CD4-positive, alpha-beta T cell treated with Interleukin-21 for 1 hour (primary cell): ENCODE measurements at places on chromosomes 3 and 15.

DNA sequence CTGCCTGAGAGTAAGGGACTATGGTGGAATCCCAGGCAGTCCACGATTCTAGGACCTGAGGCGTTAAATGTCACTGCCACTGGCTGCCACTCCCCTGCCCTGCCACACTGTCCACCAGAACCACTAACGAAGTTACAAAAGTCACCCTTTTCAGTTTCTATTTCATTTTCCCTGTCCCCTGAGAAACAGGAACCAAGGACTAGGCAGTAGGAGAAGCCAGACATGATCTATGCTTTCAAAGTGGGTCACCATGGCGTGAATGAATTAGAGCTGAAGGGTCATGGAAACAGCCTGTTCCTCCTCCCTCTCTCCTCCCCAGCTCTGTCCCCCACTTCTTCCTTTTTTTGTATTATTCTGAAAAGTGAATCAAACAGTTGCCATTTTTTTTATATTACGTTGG, 9.1 kb upstream of the ADPRH start:
- peak; percentile 29 for DNase-seq

DNA sequence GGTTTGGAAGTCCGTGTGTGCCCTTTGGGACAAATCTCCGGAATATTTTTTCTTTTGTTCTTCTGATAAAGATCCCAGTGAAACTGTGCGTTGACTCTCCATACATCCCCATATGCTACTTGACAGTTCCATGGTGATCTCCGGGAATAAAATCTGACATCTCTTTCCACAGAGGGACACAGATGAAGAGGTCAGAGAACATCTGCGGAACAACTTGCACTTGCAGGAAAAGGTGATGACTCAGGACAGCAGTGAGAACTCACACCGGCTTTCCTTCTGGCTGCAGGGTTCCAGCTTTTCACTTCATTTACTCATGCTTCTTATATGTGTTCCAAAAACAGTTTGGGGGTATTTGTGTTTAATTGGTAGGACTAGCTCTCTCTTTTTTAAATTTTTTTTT, 157.5 kb upstream of the CHRM5 start:
- no peak for DNase-seq

- no peak for DNase-seq
These were observed 930.6 kb upstream of the SEMA6D start for GRCh38 chr15:46786590-46787285.

DNA sequence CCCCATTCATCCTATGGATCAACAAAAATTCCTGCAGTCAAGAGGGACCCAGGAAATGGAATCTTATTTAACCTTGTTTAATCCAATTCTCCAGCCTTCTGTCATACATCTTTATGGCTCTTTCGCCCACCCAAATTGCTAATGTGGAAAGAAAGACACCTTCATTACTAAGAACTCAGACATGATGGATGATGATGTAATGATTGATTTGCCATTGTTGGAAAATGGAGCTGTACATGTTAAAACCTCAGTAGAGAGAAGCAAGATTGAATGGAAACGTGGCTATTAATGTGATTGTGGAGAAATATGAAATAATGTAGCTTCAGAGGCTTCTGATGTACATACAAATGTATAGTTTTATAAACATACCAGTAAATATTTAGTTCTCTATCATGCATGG, 15.7 kb upstream of the PTPRG start:
- DNase-seq = no peak

- DNase-seq = no peak
These were observed 119.4 kb upstream of the NPHP3 start for GRCh38 chr3:132841621-132842020.

DNA sequence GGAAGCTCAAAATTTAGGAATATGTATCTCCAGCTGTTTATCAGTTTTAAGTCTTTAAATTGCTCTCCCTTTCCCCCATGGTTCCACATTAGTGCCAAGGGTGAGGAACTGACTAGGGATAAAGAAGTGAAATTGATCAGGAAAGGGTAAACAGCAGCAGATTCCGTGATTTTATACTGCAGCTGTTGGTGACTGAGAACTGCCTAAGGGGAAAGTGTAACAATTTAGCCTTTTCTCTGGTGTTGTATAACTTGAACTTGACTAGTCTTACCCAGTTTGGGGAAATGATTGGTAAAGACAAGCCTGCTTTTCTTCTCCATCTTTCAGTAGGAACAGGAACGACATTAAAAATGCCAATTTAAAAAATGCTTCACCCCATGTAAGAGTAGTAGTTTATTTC, 5.0 kb downstream of the SPRED1 start:
- DNase-seq = no peak

DNA sequence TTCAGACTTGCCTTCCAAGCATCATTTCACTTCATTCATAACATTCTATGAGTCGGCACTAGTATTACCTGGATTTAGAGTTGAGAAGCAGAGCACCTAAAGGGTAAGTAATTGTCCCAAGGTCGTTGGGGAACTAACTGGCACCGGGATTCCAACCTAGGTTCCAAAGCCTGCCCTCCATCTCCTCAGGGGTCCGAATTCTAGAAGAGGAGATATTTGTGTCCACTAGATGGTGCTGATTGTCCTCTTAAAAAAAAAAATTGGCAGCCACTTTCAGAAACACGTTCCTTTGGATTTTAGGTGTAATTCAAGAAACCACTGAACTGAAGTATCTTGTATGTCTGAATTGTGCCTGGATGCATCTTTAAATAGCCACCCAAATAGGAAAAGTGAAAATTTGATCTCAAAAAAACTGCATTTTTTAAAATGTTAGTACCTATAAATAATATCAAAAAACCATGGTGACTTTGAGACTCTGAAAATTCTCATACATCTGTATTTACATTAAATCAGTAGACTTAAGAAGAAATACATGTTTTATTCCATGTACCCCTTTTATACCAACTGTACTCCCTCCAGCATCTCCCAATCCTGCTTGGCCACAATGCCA, 3.9 kb upstream of the FSIP1 start:
- DNase-seq = peak; percentile 53

DNA sequence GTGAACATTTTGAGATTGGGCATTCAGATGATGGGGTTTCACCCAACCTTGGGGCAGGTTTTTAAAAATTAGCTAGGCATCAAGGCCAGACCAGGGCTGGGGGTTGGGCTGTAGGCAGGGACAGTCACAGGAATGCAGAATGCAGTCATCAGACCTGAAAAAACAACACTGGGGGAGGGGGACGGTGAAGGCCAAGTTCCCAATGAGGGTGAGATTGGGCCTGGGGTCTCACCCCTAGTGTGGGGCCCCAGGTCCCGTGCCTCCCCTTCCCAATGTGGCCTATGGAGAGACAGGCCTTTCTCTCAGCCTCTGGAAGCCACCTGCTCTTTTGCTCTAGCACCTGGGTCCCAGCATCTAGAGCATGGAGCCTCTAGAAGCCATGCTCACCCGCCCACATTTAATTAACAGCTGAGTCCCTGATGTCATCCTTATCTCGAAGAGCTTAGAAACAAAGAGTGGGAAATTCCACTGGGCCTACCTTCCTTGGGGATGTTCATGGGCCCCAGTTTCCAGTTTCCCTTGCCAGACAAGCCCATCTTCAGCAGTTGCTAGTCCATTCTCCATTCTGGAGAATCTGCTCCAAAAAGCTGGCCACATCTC, 6.1 kb downstream of the RHO start:
- no peak for DNase-seq

GRCh38 chr3:62556121-62556815, 182.9 kb upstream of the FEZF2 start:
- DNase-seq = no peak

- DNase-seq = no peak
These were observed 56.2 kb upstream of the UBP1 start for GRCh38 chr3:33496449-33496848.

DNA sequence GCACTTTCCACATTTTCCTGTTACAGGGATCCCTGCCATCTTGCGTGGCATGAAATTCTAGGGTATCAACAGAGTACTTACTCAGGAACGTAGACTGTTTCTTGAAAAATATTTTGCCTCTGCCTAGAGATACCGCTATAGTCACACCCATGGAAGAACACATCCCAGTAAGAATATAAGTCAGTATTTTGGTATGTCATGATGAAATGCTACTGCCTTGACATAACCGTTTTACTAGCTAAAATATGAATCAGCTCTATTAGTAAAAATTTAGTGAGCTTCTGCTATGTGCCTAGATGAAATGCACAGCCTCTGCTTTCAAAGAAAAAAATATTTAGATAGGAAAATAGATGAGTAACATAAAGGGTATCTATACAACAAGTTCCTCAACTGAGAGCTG, 276.4 kb downstream of the TBC1D5 start:
- no peak for DNase-seq

GRCh38 chr15:52408823-52409222, 113.2 kb upstream of the MYO5C start:
- DNase-seq = no peak

- DNase-seq = no peak
These were observed 13.5 kb downstream of the OCA2 start for GRCh38 chr15:28085489-28086174.

DNA sequence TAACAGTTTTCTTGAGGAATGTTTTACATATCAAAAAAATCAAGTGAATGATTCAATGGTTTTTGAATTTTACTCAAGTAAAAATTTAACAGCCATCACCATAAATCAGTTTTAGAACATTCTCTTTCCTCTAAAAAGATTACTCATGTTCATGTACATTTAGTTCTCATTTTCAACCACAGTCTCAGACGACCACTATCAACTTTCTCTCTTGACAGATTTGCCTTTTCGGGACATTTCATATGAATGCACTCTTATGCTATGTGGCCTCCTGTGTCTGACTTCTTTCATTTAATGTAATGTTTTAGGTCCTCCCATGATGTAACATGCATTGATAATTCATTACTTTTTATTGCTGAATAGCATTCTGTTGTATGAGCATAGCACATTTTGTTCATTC, 309.3 kb upstream of the PLSCR5 start:
- DNase-seq = no peak
